Left ventricle myocardium superior (tissue), 1 donor: ENCODE measurements at places on chromosomes 7 and 10. TPM values are rescaled to one million over a fixed set of nuclear protein-coding genes. Genes with fewer than 3 reads are reported as not detected.

GRCh38 chr7:47428768-47429472 is 153.0 kb downstream of the TNS3 start:
- no peak for DNase-seq

DNA sequence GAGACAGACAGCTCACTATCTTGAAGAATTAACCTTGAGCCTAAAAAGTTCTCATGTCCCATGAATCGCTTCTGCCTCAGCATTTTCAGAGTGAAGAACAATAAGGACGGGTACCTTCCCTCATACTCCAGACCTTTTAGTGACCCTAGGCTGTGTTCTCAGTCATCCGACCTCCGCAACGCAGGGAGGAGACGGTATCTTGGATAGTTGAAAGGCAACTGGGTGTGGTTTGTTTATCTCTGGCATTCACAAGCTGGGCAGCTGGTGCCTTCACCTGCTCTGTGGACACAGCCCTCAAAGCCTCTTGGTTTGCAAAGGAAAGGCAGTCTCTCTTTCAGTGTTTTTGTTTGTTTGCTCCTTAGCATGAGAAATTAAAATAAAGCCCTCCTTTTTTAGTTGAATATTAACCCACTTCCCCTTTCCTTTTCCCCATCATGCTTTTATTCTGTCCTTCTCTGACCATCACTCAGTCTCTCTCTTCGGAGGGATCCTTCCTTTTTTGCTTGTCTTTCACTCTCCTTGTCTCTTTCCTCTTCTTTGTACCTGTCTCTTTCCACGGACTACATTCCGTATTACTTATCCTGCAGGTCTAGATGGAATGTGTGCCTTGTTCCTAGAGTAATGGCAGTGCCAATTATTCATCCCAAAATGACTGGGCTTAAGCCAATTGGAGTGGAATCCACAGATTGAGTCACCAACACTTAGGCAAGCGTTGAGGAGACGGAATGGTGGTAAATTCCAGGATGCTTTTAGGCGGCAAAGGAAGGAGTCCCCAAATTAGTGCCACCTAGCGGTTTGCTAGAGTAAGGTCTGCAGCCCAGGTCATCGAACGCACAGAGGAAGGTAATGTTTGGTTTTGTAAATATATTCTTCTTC is 45.8 kb downstream of the PRR15 start:
- DNase-seq, result no peak

- DNase-seq, result no peak
These were observed 10.2 kb downstream of the CYREN start for GRCh38 chr7:135160098-135160857.

- DNase-seq, result peak; percentile 47
These were observed 553 bp downstream of the TSPAN15 start for GRCh38 chr10:69451784-69452251.

GRCh38 chr7:101373812-101374614 is 11.3 kb downstream of the COL26A1 start:
- DNase-seq, result no peak

GRCh38 chr10:22791665-22792064 is 77.3 kb upstream of the PIP4K2A start:
- DNase-seq, result no peak

DNA sequence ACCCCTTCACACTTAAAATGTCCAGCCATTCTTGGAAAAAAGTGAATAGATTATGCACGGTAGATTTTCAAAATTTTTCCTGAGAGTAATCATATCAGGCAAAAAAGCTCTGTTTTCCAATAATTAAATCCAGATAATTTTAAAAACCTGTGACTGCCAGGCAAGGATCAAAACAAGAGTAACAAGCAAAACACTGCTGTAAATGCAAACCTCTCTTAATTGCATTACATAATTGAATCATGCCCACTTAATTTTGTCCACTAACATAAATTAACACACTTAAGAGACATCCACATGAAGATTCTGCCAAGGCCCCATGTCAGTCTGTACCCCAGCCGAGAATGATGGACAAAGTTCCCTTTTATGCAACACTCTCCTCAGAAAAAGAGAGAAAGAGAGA is 135.3 kb downstream of the FGFR2 start:
- DNase-seq, result no peak

- no peak for DNase-seq
These were observed 37.6 kb upstream of the AGBL3 start for GRCh38 chr7:134948736-134949135.

- no peak for DNase-seq
These were observed 69.9 kb downstream of the C10orf105 start for GRCh38 chr10:71649631-71650030.

GRCh38 chr7:74606101-74606908 is 51.2 kb upstream of the GTF2I start:
- peak; percentile 67 for DNase-seq

The TUBB8 gene
- not detected for total RNA-seq

The LRRN3 gene
- 10.6 TPM for total RNA-seq

The DYNC1I1 gene
- total RNA-seq, result 39.0 TPM

The INA gene
- total RNA-seq, result not detected

The FOXI2 gene
- total RNA-seq, result not detected

The PHKG1 gene
- 30.4 TPM for total RNA-seq

The CCL26 gene
- not detected for total RNA-seq

The DDC gene
- not detected for total RNA-seq
